ENCODE measurements at places on chromosomes 3 and 15. TPM values are rescaled to one million over a fixed set of nuclear protein-coding genes. Genes with fewer than 3 reads are reported as not detected.

The ITPKA gene
- total RNA-seq = 0.16 TPM

The CHRD gene
- 0.16 TPM for total RNA-seq

The IFT122 gene
- total RNA-seq = 24.0 TPM

The TTLL13 gene
- 0.06 TPM for total RNA-seq

The TGM4 gene
- total RNA-seq = not detected

The CHRNA7 gene
- total RNA-seq = 1.1 TPM

The SNURF gene
- 62.1 TPM for total RNA-seq
